ENCODE measurements at places on chromosomes 6 and 20.

DNA sequence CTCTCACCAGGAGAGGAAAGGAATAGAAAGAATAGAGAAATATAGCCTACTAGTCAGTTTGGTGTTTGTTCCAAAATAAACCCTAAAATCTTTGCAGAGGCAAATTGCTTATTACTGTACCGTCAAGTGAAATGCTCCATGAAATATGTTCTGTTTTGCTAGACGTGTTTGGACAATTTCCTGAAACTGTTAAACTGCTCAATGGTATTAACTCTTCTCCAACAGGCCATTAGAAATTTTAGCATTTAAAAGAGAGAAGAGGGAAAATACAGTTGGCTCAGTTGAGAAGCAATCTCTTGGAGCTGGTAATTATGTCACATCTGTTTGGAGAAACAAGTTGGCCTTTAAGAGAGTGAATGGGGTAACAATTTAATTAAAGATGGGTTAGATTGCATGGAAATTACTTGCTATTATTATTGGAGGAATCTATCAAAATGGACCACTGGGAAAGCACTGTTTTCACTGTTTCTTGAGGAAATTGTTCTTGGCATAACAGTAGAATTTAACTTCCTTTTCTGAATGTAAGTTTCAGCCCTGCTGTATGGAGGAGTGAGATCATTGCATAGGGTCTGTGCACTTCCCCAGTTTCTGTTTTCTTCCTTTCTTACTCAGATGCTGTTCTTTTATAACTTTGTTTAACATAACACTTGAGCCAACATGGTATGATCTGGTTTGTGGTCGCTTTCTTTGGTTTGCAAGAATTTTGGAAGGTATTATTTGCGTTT, 373.6 kb downstream of the PLCB1 start:
- DNase-seq = no peak

- DNase-seq = no peak
These were observed 473.6 kb upstream of the AGPAT4 start for GRCh38 chr6:161747506-161747905.

DNA sequence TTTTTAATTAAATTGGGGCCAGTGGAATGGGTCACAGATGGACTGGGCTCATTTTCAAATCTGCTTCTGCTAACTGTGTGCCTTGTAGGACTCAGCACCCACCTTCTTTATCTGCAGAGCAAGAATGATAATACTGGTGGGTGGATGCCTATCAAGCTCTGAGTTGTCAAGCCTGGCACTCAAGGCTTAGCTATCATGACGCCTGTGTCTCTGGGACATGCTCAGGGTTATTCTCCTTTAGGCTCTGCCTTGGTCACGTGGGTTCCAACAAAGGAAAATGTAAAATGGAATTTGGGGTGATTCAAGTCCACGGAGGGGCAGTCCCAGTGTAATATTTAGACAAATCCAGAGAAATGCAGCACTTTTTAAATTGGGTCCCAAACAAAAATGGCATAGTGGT, 202.3 kb downstream of the TSHZ2 start:
- no peak for DNase-seq

DNA sequence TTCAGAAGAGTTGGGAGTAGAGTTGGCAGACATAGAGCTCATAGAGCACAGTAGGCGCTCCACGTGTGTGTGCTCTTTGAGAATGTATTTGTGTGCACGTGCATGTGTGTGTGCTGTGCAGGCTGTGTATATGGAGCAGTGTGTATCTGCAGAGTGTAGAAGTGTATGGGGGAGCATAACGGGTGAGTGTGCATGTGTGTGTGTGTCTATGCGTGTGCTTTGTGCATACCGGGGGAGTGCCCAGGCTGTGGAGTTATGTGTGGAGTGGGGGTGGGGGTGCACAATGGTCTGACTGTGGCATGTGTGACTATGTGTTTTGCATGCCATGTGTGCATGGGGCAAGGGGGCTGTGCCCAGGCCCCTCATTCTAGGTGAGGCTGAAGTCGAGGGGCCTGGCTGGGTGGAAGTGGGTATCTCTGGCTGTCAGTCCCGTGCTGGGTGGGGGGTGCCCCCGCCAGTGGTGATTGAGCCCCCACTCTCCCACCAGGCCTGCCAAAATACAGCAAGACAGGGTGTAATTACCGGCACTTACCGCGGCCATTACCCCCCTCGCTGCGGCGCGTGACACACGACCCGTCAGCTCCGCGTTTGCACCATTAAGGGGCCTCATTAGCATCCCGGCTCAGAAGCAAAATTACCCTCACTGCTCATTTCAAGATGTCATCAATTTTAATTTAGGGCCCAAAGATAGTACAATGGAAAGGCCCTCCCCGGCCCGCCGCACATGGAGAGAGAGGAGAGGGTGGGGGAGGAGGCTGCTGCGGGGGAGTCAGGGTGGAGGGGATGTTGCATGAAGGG, 39.1 kb downstream of the MDFI start:
- no peak for DNase-seq

GRCh38 chr6:140183881-140184280, 809.4 kb upstream of the CITED2 start:
- no peak for DNase-seq

DNA sequence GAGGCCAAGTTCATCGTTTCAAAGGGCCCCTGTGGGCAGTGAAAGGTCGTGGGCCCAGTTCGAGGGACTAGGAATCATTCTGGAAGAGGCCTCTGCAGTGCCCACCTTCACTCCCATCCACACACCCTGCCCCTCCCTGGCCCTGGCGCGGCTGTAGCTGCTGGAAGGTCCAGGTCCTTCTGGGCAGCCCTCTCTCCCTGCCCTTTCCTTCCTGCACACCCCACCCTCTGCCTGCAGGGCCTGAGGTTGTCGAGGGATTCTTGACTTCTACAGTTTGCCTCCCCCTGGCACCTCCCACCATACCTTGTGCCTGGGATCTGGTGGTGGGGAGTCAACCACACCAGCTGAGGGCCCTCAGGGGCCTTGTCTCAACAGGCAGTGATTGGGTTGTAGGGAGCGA, 4.5 kb upstream of the MYT1 start:
- DNase-seq = no peak

DNA sequence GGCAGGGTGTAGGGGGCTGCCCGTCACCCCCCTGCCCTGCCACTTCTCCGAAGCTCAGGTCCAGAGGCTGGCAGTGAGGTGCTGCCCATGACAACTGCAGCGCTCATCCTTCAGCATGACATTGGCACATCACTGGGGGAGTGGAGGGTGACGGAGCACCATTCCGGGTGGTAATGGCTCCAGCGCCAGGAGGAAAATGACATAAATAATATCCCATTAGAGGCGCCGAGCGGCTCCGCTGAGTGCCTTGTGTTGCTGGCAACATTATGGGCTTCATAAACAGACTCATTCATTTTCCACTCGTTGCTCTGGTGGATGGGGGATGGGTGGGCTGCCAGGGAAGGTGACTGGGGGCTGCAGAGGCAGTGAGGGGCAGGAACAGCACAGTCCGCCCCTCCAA, 56.9 kb upstream of the CTNNBL1 start:
- DNase-seq = no peak

GRCh38 chr6:53837865-53838769, 43.3 kb downstream of the LRRC1 start:
- DNase-seq = no peak

All from GM19239 (cell line).